Stimulated activated naive B cell treated with anti-CD40 and anti-IgM and Interleukin-4, amounts not matched to agents 10 μg/mL and 1 μg/mL and 100 μg/mL, for 72 hours (primary cell): ENCODE measurements at places on chromosomes 4 and X.

DNA sequence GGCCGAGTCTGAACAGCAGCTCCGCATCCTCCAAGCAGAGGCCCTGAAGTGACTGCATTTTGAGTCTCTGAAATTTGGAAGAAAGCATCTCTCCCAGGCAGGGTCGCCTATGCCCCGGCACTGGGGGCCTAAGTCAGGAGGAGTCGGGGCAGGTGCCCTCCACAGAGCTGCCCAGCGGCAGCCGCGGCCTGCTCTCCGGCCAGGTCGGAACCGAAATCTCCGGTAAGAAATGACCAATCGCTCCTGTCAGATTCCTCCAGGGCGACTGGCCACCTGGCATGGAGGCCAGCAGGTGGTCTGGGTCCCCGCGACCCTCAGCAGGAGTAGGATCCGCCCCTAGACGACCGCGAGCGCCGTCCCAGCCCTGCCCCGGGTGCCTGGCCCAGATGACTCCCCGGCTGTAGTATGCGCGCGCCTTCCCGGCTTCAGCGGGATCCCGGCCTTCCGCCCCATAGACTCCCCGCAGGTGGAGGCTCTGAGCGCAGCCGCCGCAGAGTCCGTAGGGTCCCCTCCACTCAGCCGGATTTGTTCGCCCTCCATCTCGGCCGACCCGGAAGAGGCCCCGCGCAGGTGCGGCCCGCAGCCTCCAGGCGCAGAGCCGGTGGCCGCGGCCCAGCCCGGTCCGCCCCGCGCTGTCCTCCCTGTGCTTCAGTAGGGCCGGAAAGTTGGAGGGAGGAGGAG is 1.5 kb downstream of the NKX1-1 start:
- peaks cover 62% of the 10 kb centered on the region for H3K27me3 ChIP-seq
- H3K36me3 ChIP-seq: peaks cover 10% of the 10 kb centered on the region
- peak overlapping the region; percentile 69 for H3K4me3 ChIP-seq

GRCh38 chr4:33592701-33593100 is 2651.6 kb downstream of the ARAP2 start:
- no peak for DNase-seq
- no peaks in the 10 kb centered on the region for H3K36me3 ChIP-seq
- H3K27ac ChIP-seq: no peak overlapping the region
- no peak overlapping the region for H3K4me3 ChIP-seq
- H3K27me3 ChIP-seq: no peaks in the 10 kb centered on the region

- H3K36me3 ChIP-seq: no peaks in the 10 kb centered on the region
- no peaks in the 10 kb centered on the region for H3K27me3 ChIP-seq
- H3K4me3 ChIP-seq: no peak overlapping the region
- H3K27ac ChIP-seq: no peak overlapping the region
These were observed 230.5 kb downstream of the MGST2 start for GRCh38 chr4:139896091-139896604.

- no peaks in the 10 kb centered on the region for H3K27me3 ChIP-seq
- H3K4me3 ChIP-seq: no peak overlapping the region
- no peak overlapping the region for H3K27ac ChIP-seq
- H3K4me1 ChIP-seq: peaks cover 1% of the 10 kb centered on the region
- H3K36me3 ChIP-seq: peaks cover 8% of the 10 kb centered on the region
- DNase-seq: no peak
These were observed 100.7 kb upstream of the STX18 start for GRCh38 chr4:4642496-4643000.

DNA sequence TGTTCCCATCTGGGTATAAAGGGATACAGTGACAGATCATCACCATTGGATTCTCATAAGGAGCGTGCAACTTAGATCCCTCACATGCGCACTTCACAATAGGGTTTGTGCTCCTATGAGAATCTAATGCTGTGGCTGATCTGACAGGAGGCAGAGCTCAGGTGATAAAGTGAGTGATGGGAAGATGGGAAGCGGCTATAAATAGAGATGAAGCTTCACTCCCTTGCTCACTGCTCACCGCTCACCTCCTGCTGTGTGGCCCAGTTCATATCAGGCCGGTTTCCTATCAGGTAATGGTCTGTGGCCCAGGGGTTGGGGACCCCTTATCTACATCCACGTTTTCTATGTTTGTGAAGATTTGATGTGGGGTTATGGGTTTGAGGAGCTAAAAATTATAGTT is 43.7 kb downstream of the FAT4 start:
- no peak overlapping the region for H3K27ac ChIP-seq
- no peaks in the 10 kb centered on the region for H3K4me1 ChIP-seq
- no peak overlapping the region for H3K4me3 ChIP-seq
- DNase-seq: no peak
- H3K27me3 ChIP-seq: no peaks in the 10 kb centered on the region
